RCC 7860 (cell line): ENCODE measurements at places on chromosomes 6 and 20.

DNA sequence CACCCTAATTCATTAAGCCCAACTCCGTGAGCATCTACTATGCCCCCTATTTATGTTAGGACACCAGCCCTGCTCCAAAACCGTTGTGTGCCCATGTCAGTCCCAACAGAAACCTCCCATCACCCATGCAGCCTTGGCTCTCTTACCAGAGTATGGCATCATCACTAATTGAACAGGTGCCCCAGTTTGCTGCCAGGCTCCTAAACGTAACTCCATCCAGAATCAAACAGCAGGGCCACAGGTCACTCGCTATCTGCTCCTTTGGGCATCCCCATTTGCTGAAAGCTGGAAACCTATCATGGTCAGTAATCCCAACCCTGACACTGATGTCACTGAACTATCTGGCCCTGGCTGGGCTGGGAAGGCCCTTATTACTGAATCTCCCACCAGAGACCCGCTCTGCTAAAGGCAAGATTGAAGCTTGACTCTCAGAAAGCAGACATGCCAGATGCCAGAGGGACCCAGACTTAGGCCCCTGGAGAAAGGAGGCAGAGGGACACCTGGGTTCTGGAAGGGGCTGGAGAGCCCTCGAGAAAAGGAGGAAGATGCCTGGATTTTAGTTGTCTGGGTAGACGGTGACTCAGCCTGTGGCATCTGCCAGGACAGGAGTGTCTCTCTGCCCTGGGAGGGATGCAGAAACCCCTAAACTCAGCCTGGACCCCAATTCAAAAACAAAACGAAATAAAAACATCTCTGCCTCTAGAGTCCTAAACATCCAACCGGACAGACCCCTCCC is 14.0 kb downstream of the MUCL3 start:
- DNase-seq = no peak

GRCh38 chr6:143234734-143235133 is 174.0 kb downstream of the AIG1 start:
- no peak for DNase-seq

DNA sequence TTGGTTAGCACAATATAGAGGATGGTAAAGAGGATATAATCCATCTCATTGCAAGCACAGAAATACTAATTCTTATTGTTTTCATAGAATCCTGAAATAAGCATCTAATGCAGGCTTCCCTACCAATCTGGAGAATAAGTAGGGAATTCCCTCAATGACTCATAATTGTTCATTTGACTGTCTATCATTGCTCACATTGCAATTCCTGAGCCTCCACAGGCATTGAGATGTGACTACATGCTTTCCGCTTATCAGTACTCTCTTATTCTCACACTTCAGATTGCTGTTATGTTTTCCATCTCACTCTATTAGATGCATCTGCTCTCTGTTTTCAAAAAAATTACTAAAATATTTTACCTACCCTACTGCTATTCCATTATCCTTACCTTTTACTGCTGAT is 216.2 kb upstream of the PRSS16 start:
- peak; percentile 65 for DNase-seq

DNA sequence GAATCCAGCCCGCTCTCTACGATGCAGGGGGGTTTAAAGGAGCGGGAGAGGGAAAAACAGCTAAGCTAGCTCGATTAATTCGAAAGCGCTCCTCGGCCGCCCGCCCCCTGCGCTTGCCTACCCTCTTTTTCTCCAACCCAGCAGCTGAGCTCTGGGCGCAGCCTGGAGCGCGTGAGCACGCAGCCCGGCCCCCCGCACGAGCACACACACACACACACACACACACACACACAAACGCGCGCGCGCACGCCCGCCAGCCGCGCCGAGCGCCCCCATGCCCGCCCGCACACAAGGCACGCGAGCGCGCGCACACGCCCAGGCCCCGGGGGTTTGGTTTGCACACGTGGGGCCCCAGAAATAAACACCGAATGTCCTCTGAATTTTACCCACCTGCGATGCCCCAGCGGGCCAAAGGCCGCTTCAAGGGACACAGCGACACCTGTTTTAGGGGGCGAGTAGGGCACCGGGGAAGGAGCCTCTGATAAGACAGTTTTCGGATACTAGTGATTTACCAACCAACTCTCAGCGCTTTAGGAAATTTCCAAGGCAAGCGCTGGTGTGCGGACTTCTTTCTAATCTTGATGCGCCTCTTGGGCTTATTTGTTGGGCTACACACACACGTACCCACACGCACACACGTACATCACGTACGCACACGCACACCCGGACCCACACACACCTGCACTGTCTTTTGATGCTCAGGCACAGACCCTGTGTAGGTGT is 802 bp upstream of the NRN1 start:
- DNase-seq = no peak

GRCh38 chr6:109083657-109084056 is 11.0 kb downstream of the SESN1 start:
- DNase-seq = no peak

GRCh38 chr6:39850736-39851297 is 58.6 kb downstream of the DAAM2 start:
- DNase-seq = no peak

DNA sequence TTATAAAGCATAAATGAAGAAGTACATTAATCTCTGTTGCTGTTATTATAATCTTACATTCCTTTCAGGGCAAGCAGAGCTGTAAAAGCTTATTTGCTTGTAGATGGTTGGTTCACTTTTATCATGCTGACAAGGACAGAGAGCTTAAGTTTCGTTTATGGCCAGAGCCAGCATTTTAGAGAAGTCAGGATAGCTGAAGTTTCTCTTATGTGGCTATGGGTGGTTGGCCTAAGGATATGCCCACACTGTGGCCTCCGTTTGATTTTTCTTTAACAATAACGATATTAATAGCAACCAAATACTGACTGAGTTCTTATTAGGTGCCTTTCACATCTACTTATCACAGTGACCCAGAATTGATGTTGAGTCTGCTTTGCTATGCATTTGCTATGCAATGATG is 78.5 kb downstream of the FARS2 start:
- DNase-seq = no peak

GRCh38 chr6:125904871-125905270 is 51.7 kb upstream of the HINT3 start:
- DNase-seq = peak; percentile 92

DNA sequence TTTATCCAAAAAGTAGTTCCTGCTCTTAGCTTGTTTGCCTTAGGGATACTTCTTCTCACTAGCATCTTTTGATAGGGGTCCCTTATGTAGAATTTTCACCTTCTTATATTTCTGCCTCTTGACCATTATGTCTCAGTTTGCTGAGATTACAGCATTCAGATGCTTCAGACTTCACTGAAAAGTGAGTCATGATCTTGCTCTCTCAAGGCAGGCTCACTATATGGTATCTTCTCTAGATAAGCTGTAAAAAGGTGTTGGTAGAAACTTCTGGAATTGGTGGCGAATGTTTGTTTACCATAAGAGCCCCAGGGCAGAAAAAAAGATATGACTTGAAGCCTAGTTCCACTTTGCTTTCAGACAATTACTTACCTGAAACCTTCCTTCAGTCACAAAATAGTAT is 19.7 kb downstream of the GTPBP2 start:
- no peak for DNase-seq
